Foreskin keratinocyte (primary cell): ENCODE measurements at places on chromosomes 7 and 10.

DNA sequence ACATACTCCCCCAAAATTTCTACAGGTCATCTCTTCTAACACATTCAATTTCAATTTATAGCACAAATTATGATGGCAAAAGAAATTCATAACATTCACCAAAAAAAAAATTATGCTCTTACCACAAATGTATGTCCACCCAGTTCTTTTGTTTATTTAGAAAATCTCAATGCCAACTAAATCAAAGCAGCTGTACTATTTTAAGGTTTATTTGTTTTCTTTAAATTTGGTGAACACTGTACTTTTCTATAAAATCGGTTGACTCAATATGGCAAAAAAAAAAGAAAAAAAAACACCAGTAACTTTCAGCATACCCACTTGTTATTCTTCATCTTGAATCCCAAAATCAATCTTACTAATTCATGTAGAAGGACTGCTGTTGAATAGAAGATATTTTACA is 225.7 kb downstream of the AGMO start:
- no peak for DNase-seq

DNA sequence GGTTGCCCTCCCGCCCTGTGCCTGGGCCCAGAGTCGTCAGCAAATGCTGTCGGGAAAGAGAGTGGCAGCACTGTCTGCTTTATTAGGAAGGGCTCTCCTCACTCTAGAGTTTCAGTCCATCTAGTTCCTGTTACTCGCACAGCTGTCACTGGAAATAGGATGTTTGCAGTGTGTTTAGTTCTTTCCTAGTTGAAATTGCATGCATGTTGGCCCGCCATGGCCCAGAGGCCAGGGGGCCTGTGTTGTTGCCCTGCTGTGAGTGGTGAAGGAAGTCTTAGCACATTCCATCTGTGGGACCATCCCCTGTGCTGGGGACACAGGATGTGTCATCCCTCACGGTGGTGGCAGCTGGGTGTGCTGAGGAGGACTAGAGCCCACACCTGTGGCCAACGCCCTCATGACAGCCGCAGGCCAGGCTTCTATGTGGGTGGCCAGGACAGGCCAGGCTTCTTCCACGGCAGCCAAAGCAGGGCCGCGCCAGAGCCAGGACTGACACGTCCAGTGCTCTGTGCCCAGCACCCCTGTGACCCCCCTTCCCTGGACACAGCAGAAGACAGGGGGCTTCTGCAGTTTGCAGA is 45.4 kb downstream of the ZNF467 start:
- DNase-seq, result no peak

DNA sequence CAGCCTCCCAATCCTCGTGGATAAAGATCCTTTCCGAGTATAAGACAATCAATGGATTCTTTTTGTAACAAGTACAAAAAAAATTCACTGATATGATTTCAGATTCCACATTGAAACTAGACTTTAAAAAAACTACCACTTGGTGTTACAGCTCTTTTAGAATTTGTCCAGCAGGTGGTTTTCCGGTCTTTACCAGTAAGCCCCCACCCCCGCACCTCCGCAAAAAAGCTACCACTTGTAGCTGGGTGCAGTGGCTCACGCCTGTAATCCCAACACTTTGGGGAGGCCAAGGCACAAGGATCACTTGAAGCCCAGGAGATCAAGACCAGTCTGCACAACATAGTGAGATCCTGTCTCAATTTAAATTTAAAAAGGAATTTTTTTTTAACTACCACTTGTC is 19.8 kb downstream of the IGF2BP3 start:
- no peak for DNase-seq

- DNase-seq, result no peak
These were observed 1.4 kb downstream of the HPS1 start for GRCh38 chr10:98445200-98445812.

DNA sequence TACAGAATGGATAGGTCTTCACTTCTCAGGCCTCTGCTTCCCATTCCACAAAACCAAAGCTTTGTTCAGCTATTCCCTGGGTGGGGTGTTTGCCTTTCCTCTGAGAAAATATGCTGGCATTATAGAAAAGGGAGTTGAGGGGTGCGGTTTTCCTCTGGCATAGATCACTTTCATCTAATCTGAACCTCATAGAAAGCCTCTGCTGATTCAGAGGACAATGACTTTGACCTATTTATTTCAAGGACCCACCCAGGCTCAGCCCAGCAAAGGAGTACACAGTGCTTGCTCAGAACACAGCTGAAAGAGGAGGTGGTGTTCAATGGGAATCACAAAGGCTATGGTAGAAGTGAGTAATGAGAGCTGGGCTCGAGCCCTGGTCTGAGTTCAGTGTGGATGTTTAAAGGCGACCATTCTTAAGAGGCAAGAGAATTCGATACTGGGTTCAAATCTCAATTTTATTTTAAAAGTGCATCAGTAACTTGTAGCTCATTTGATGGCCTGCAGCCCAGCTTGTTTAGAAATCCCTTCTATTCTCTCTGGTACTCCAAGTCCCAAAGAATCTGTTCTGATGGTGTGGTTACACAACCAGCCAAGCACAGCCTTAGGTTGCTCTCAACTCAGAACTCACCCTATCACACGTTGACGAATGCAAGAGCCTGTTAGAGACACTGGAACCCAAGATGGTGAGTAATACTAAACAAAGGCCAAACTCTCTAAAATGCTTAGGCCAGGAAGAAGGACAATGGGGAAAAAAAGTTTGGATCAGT is 1012.8 kb downstream of the LRMDA start:
- peak; percentile 9 for DNase-seq

DNA sequence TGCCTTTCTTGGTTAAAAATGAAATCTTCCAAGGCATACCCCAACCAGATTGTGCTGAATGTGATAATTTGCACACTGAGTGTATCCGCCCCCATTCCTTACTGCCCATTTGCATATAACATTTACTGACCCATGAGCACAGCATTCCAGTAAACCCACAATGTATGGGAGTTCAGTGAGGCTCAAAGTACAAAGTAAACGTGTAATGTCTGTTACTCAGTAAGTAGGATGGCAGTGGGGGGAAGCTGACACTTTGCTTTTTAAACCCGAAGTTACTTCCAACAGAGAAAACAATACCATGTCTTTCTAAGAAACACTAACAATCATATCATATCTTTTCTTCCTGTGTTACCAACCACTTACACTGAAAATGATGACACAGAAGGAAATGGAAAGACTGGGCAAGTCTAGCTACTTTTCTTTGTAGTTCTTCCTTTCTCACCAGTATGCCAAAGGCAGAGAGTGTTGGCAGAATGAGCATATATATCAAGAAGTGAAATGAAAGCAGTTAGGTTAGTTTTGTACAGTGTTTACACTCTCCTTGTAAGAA is 27.1 kb upstream of the SOSTDC1 start:
- DNase-seq, result peak; percentile 52

DNA sequence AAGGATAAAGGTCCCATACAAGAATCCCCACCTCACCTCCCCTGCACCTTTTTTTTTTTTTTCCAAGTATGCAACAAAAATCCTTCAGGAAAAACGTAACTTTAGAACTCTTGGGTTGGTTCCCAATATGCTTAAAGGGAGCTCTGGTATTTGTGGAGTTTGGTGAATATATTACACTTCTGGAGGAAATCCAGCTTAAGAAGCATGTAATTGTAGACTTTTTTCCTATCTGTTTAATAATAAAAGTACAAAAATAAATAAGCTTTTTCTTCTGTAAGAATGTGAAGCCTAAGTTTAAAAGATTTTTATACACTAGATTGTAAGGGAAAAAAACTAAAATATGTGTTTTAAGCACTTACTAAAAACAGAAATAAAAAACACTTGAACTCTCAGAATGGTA is 102.3 kb downstream of the SORBS1 start:
- no peak for DNase-seq

DNA sequence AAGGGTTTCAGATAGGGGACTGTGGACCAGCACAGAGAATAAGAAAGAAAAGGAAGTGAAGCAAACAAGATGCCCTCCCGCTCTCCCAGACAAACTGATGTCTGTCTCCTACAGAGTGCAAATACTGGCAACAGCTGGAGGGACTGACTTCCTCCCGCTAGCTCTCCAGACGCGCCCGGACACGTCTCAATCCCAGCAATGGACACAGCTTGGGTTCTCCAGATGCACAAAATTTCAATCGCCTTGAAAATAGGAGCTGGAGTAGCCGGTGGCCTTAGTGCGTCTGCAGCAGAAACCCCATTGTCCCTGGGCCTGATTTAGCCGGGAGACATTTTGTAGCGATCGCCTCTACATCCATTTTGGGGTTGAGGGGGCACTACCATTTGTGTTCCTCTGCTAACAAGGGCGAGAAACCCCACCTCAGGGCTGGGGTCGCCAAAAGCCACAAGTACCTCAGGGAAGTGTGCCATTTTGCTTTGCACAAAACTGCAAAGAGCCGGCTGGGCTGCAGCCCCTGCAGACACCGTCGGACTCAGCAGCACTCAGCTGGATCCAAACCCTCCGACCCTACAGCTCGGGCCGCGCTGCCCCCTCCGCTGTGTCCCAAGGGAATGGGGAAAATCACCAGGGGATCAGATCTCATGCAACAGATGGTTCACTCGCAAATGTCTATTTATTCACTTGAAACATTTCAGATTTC is 5.9 kb downstream of the CPA2 start:
- peak; percentile 77 for DNase-seq

GRCh38 chr7:99019523-99020412 is 124.1 kb downstream of the SMURF1 start:
- DNase-seq, result no peak
